Pericardium fibroblast (primary cell): ENCODE measurements at places on chromosomes 12 and 14. TPM values are rescaled to one million over a fixed set of nuclear protein-coding genes. Genes with fewer than 3 reads are reported as not detected.

ASCL1 gene
- not detected in 2 replicates for total RNA-seq

KRT4 gene
- total RNA-seq = not detected in 2 replicates

SLC2A13 gene
- 7.3 and 10.3 TPM in 2 replicates for total RNA-seq

SOAT2 gene
- 0.12 TPM in 1 of 2 replicates, not detected in the other for total RNA-seq

GDF3 gene
- total RNA-seq = not detected in 2 replicates

KRT83 gene
- total RNA-seq = not detected in 2 replicates

ZFYVE26 gene
- total RNA-seq = 9.9 and 10.0 TPM in 2 replicates

RPS6KL1 gene
- total RNA-seq = 0.26 and 0.58 TPM in 2 replicates

TMEM63C gene
- total RNA-seq = 3.4 TPM in 1 of 2 replicates, not detected in the other

CABP1 gene
- total RNA-seq = 0.82 and 4.2 TPM in 2 replicates

RFX4 gene
- not detected in 2 replicates for total RNA-seq

IQSEC3 gene
- total RNA-seq = under 0.01 and 0.09 TPM in 2 replicates

DNAJC22 gene
- total RNA-seq = 0.34 and 4.3 TPM in 2 replicates

CLEC4C gene
- total RNA-seq = not detected in 2 replicates

ARHGDIB gene
- total RNA-seq = 17.2 and 99.9 TPM in 2 replicates

TEAD4 gene
- total RNA-seq = 23.9 and 24.0 TPM in 2 replicates

MYL2 gene
- total RNA-seq = not detected in 2 replicates

BCL2L14 gene
- not detected in 2 replicates for total RNA-seq

KRT80 gene
- total RNA-seq = 0.09 and 0.35 TPM in 2 replicates

ADSS1 gene
- total RNA-seq = 6.3 and 8.3 TPM in 2 replicates
